ENCODE measurements at places on chromosomes 12 and 14. TPM values are rescaled to one million over a fixed set of nuclear protein-coding genes. Genes with fewer than 3 reads are reported as not detected.
A peak's percentile ranks its signal among the peaks of the same experiment; 100 is the strongest.

GRCh38 chr14:95683793-95684192, 2.4 kb upstream of the TCL1B start:
- no peak overlapping the region for H3K27ac ChIP-seq
- H3K4me3 ChIP-seq, result no peak overlapping the region
- H3K4me1 ChIP-seq, result no peaks in the 10 kb centered on the region
- no peaks in the 10 kb centered on the region for H3K36me3 ChIP-seq
- DNase-seq, result no peak

DNA sequence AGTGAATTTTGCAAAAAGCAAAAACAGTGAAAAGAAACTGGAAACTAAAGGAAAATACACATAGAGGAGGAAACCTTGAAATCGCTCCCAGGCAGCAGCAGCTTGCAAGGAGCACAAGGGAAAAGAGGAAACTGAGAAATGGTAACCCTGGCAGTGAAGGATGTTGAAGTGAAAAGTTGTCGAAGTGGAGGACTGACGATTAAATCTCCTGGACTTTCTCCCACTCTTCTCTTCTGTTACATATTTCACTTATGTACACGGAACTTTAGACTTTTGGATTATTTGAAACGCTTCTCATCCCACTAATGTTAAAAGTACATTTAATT, 388.8 kb upstream of the USP15 start:
- no peaks in the 10 kb centered on the region for H3K4me1 ChIP-seq
- no peaks in the 10 kb centered on the region for H3K36me3 ChIP-seq
- no peaks in the 10 kb centered on the region for H3K27me3 ChIP-seq

DNA sequence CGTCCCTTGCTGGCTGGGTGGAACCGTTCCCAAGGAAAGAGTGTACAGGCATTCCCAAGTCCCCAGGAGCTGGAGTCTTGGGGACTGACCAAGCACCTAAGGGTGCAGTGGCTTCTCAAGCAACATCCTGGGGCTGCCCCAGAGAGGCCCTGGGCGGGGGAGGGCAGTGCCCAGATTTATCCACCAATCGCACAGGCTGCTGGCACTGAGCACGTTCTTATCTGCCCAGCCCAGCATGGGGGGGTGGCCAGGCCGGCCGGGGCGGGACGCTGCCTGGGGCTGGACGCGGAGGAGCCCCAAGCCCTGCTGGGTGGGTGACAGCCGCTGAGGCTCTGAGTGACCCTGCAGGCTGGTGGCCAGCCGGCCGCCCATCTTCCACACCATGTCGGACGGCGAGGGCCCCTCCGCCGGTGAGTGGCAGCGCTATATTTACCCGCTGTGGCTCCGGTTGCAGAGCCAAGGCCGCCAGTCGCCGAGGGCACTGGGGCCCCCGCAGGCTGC, 53.4 kb downstream of the CYP46A1 start:
- no peaks in the 10 kb centered on the region for H3K36me3 ChIP-seq
- H3K27ac ChIP-seq, result peak overlapping the region; percentile 28
- H3K27me3 ChIP-seq, result no peaks in the 10 kb centered on the region
- peaks cover 77% of the 10 kb centered on the region for H3K4me1 ChIP-seq

Gene ENTPD5
- polyA plus RNA-seq, result 5.0 TPM

Gene CPNE6
- polyA plus RNA-seq, result not detected

DNA sequence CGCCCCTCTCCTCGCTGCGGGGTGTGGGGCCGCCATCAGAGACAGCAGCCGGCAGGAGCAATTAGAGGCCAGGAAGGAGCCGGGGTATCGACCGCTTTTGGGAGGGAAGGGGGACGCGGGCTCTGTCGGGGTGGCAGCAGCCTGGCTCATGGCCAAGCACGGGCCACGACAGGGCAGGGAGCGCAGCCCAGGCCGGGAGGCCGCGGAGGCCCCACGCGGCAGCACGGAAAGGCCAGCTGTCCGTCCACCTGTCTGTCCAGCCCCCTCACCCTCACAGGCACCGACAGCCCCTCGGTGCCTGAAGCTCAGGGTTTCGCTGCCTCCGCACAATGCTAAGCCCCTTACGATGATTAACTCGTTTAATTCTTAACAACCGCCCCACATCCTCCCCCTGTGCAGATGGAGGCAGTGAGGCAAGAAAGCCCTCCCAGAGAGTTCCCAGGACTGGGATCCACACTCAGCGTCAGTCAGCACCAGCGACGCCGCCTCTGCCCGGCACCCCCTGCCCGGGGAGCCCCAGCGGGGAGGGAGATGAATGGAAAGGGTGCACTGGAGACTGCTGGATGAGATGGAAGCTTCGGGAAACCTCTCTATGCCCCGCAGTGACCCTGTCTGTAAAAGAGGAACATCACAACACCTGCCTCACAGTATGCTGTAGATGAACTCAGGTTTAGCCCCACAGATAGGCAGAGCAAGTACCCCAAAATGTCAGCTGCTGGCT, 23.7 kb downstream of the NCOR2 start:
- no peaks in the 10 kb centered on the region for H3K27me3 ChIP-seq
- H3K4me1 ChIP-seq, result peaks cover 68% of the 10 kb centered on the region
- DNase-seq, result peak; percentile 65
- no peak overlapping the region for H3K27ac ChIP-seq

Gene RAD9B
- 0.23 TPM for polyA plus RNA-seq

DNA sequence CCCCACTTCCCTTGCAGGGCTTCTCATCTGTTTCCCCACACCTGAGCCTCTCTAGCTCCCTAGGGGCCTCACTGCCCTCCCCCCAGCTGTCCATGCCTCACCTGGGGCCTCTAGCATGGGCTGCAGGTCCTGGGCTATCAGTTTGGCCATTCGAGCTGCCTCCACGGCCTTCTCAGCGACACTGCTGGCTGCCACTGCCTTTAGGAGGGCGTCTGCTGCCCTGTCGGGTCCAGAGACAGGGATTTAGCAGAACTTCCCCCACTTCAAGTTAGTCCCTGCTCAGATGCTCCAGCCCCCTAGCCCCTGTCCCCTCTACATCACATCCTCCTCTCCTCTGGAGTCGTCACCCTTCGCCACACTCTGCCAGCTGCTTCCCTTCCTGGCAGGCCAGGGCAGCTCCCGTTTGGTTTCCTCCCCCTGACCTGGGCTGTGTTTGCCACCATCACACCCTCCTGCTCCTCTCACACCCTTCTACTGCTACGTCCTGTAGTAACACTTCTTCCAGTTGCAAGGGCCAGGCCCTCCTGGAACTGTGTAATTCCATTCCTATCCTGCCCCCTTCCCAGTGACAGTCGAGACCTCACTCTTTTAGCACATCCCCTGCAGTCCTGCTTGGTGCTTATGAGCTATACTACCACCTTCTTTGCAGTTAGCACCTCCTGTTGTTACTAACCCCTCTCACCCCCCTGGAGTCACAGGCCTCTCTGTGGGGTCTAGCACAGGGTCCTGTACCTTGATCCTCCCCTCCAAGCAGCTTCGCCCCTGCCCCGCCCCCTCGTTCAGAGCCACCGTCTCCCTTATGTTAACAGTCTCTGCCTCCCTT, 4.3 kb upstream of the AP1G2 start:
- peaks cover 25% of the 10 kb centered on the region for H3K4me1 ChIP-seq
- H3K27ac ChIP-seq, result no peak overlapping the region
- H3K4me3 ChIP-seq, result no peak overlapping the region
- H3K36me3 ChIP-seq, result no peaks in the 10 kb centered on the region
- DNase-seq, result peak; percentile 11

Gene NUDT14
- 30.7 TPM for polyA plus RNA-seq

Gene LRFN5
- polyA plus RNA-seq, result 0.76 TPM
